Stimulated activated CD4-positive, alpha-beta T cell treated with anti-CD3 and anti-CD28 coated beads, Interleukin-2, amount 100 ng/mL, for 24 hours (primary cell): ENCODE measurements at places on chromosomes 1 and 21.

DNA sequence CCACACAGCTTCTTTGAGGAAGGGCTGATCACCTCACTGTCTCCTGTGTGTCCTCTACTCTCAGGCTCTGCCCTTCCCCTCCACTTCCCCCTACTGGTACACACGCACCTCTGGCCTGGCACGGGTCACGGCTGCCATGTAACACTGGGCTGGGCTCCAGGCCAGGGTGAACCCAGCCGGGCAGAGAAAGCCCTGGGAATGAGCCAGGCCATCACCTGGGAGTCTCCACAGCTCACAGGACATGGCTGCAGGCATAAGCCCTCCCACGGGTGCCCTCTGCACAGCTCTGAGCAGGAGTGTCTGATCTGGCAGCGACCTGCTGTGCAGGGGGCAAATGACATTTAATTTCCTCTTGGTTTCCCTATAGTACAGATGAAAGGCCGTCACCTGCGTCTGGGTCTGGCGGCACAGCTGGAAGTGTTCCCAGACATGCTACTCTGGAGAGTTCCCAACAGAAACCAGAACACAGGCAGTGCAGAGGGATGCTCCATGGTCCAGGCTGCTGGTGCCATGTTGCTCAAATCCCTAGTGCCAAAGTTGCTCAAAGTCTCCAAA lies 61.2 kb downstream of the ERI3 start:
- DNase-seq: no peak

- no peak for DNase-seq
These were observed 687 bp downstream of the PRKAB2 start for GRCh38 chr1:147171399-147172167.

GRCh38 chr1:234132795-234133194 lies 228.3 kb downstream of the SLC35F3 start:
- no peak for DNase-seq

DNA sequence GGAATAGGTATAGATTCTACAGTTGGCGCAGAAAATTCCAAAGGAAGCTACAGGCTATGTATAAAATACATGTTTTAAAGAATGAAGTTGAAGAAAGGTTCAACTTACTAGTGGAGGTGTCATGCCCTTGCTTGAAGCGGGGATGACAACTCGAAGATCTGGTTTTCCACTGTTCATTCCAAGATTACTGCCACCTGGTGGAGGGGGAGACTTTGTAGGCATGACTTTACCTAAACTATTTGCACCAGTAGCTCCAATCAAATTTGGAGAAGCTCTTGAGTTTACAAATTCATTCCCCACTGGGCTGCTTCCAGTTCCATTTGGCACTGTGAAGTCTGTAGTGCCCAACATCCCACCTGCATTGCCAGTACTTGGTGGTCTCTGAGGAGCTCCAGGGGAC lies 81.7 kb downstream of the AXDND1 start:
- DNase-seq: no peak

DNA sequence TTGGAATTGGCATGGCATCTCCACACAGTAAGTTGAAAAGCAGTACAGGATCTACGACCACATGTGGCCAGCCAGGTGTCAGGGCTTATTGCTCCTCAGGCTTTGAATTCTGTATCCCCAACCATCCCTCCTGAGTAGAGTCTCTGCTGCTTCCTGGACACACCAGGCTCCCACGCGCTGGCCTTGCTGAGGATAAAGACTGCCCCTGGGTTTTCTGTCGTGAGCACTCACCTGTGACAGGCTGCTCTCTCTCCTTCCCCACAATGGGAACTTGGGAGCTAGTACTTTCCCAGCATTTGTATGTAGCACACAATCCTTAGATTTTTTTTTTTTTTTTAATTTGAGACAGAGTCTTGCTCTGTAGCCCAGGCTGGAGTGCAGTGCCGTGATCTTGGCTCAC lies 33.6 kb downstream of the PBX1 start:
- no peak for DNase-seq

DNA sequence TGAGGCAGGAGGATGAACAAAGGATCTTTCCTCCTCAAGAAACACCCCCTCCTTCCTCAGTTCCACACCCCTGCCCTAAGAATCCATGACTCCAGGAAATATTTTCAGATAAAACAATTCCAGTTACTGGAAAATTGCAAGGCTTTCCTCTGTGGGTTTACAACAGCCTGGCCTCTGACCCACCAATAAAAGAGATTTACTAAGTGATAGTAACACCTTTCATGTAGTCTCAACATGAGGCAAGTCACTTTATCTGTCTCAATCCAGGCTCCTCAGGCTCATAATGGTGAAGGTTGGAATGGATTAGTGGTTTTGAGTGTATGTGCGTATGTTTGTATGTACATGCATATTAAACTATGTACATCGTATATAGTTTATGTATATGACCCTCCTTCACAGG lies 71.4 kb upstream of the PPP2R5A start:
- DNase-seq: no peak

- DNase-seq: no peak
These were observed 216.3 kb upstream of the NR5A2 start for GRCh38 chr1:199811163-199811562.

GRCh38 chr1:206612129-206612876 lies at the start of gene EIF2D:
Gene EIF2D (minus strand): TSS chr1:206612465. CDS start chr1:206612342, 123 bp downstream.
- peak; percentile 97 for DNase-seq

DNA sequence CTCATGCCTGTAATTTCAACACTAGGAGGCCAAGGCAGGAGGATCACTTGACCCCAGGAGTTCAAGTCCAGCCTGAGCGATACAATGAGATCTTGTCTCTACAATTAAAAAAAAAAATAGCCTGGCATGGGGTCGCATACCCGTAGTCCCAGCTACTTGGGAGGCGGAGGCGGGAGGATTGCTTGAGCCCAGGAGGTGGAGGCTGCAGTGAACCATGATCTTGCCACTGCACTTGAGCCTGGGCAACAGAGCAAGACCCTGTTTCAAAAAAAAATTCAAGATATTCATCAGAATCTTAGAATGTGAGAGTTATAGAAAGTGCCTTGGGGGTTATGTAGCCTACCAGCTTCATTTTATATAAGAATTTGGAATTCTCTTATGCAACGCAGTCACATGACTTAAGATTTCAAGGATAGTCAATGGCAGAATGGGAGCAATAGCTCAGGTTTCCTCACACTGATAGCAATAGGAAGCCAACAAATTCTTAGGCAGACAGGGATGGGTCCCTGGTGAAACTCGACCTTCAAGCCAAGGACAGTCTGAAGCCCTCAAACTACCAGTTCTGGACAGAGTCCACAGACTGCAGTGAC lies 462.5 kb downstream of the SETD4 start:
- no peak for DNase-seq

DNA sequence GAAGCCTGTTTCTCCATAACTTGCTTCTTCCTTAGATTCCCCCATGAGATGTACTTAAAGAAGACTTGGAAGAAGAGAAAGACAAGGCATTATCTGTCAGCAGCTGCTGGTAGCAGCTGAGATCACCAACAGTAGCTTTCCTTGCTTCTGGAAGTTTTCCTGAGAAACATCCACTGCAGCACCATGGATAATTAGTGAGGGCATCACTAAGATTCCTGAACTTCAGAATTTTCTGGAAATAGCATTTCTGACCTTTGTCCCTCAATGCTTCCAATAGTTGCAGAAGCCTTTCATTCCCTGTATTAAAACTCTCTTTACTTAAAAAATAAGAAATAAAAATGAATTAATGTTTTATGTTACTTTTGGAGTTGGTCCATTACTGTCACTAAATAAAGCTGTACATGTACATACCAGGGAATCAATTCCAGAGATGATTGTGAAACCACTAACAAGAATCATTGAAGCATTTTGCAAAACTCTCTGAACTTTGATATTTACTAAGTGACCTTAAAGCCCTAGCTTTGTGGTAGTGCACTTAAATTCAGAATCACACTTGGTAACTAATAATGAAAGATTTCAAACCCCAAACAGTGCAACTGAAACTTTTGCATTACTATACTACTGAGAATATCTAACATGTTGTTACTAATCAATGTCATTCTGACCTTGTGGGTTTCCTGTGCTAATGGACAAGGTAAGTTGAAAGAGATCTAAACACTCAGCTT lies at the start of gene CFHR4:
Gene CFHR4 (plus strand): TSS at position 538 of the 725 bp plus-strand sequence. CDS start 99 bp downstream, at position 637.
- no peak for DNase-seq

DNA sequence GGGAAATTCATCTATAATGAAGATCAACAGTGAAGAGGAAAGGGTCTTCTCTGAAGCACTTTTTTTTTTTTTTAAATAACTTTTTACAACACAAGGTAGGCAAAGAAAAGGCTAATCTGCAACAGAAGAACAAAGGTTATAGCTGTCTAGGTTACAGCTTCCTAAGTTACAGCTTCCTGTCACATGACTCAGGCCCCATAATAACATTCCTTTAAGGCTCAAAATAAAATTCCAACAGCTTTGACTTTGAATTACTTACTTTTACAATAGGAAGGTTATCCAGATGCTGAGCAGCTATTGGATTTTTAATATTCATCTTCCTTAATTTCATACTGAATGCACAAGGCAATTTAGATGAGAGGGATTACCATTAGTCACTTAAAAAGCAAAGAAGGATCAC lies 40.4 kb upstream of the TMEM61 start:
- DNase-seq: no peak

DNA sequence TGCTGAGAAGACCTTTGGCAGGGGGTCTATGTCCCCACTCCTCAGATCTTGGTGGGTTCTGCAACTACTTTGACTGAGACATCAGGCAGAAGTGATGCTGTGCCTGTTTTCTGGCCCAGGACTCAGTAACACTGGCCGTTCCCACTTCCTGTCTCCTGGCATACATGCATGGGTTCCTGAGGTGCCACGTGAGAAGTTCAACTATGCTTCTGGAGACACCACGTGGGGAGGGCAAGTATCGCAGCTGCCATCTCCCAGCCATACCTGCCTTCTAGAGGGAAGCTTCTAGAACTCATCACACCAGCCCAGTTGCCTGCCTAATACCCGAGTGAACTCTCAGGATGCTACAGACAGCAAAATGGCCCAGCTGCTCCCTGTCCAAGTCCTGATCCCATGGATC lies 65.8 kb downstream of the TRABD2B start:
- no peak for DNase-seq

DNA sequence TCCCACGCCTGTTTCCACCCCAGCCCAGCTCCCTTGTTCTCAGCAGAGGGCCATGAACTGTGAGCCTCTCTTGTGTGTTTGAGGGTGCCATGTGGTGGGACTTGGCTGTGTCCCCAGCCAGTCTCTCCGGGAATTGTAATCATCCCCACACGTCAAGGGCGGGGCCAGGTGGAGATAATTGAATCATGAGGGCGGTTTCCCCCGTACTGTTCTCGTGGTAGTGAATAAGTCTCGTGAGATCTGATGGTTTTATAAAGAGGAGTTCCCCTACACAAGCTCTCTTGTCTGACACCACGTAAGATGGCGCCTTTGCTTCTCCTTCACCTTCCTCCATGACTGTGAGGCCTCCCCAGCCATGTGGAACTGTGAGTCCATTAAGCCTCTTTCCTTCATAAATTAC lies 57.2 kb upstream of the COL6A2 start:
- DNase-seq: no peak

DNA sequence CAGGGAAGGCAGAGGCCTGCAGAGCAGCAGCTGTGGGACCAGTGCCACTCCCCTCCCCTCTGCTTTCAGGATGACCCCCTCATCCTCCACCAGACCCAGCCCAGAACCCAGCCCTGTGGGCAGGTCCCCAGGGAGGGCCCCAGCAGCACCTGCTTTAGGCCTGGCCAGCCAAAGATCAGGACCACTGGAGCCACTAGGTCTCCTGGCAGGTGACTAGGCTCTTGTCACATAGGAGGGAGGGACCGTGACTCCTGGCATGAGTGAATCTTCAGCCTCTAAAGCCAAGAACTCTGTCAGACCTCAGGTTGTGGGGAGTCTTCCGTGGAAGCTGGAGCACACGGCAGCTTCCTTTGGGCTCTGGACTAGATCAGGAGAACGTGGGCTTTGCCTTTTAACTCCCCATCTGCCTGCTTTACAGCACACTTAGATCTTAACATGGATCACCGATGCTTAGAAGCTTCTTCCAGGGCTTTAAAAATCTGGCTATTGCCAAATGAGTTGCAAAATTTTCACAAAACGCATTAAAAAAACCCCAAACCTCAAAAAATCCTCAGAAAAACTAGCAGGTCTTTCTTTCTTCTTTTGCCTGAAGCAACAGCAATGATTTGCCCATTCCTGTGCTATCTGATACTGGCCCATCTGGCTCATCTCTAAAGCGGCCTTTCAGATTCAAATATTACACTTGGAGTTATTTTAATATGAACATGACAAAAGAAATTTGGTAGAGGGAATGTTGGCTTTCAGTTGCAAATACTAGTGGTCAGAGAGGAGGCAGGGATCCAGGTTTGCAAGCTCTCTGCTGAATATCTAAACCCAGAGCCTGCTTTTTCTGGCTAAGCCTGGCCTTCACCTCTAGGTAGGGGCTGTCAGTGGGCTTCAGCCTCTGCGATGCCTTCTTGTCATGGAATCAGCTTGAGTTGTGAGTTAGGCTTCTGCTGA lies 235.2 kb downstream of the SDCCAG8 start:
- DNase-seq: no peak

GRCh38 chr21:43328185-43328957 lies 98.6 kb downstream of the SIK1 start:
- DNase-seq: no peak

DNA sequence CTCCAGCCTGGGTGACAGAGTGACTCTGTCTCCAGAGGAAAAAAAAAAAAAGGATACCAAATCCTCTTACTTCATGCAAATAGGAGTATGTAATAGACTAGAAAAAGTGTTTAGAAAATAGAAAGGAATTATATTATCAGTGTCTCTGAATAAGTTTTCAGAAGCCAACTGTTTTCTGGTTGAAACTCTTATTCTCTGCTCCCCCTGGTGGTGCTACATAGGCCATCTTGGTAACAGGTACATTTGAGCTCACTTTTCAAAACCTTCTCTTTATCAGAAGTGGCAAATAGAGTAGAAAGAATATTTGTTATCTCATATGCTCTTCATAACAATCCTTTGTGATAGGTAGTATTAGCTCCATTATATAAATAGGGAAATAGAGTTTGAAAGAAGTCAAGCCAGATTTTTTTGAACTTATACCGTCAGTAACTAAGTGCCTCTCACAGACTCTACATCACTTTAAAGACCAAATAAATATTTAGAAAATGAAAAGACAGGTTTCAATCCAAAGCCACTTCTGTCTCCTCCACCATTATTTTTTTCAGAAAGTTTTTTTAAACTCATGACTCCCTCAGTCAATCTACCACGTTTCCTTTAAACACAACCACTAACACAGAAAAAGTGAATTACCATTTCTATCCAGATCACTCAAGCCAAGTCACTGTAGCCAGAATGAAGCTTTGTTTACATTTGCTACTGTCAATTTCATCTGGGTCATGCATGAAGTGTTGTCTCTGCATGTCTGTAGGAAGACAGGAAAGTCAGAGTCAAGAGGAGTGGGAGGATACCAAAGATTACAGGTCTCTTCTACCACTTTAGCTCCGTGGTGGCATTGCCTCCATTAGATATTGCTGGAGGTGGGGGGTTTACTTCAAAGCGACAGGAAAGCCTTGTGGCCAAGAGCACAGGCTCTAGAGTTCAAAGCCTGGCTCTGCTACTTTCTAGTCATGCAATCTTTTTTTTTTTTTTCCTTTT lies 45.6 kb downstream of the IL23R start:
- peak; percentile 41 for DNase-seq

GRCh38 chr1:155278689-155279160 lies 1.5 kb downstream of the HCN3 start:
- DNase-seq: no peak
